T1000 (cell line): ENCODE measurements at places on chromosomes 5 and 9.

- no peak for DNase-seq
These were observed 348.8 kb downstream of the EFNA5 start for GRCh38 chr5:107321906-107322305.

- no peak for DNase-seq
These were observed 8.0 kb upstream of the SPATA31D1 start for GRCh38 chr9:81980568-81980967.

DNA sequence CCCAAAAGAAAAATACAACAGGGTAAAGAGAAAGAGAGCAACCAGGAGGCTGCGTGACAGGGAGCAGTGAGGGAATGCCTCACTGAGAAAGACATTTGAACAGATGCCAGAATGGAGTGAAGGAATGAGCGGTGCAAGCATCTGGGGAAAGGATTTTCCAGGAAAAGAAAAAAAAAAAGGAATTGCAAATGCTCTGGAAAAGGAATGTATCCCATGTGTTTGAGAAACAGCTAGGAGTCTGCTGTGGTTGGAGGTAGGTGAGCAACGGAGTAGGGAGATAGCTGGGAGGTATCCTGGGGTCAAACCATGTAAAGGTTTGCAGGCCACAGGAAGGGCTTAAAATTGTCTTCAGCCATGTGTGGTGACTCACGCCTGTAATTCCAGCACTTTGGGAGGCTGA, 23.6 kb upstream of the CEMIP2 start:
- no peak for DNase-seq

- no peak for DNase-seq
These were observed 172.3 kb downstream of the TENT4A start for GRCh38 chr5:6885581-6885980.

DNA sequence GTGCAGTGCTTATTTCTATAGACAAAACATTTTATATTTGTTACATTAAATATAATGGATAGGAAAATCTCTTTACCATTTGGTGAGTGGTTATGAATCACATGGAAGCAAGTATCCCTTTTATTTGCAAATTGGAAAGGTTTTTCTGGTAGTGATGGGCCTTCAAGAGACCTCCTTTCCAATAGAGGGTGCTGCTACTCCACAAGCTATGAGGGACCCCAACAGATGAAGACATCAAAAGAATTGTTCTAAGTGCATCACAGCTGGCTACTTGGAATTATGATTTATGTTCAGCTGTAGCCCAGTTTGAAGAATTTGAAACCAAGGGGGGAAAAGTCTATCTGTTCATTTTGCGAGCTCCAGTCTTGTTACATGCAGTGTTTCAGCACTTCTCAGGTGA, 493.7 kb upstream of the SGCD start:
- no peak for DNase-seq

- no peak for DNase-seq
These were observed 93.6 kb downstream of the NR3C1 start for GRCh38 chr5:143309661-143310431.
